Activated CD8-positive, alpha-beta memory T cell treated with anti-CD3 and anti-CD28 coated beads for 4 hours (primary cell): ENCODE measurements at places on chromosomes 1 and 21.

DNA sequence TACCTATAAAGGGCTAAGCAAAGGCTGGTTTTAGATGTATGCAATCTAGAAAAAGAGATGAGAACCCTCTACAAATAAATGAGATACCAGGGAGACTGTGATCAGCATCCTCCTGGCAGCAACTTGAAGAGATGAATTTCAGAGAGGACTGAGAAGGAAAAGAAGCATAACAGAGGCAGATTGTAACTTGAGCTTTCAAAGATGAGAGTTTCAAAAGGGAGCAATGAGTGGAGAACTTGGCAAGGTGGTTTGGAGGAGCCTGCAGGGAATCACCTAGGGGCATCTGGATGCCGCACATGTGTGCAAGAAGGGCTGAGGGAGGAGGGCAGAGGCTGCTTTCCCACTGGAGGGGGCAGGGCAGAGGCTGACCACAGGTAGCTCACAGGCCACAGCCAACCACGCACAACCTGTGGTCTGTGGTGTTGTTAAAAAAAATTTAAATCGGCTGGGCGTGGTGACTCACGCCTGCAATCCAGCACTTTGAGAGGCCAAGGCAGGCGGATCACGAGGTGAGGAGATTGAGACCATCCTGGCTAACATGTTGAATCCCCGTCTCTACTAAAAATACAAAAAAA lies 50.2 kb downstream of the PCNX2 start:
- DNase-seq, result no peak

- DNase-seq, result no peak
Observed at GRCh38 chr1:85349224-85349623, 72.8 kb upstream of the BCL10 start.

GRCh38 chr1:230693221-230693620 lies 20.7 kb downstream of the AGT start:
- DNase-seq, result no peak

DNA sequence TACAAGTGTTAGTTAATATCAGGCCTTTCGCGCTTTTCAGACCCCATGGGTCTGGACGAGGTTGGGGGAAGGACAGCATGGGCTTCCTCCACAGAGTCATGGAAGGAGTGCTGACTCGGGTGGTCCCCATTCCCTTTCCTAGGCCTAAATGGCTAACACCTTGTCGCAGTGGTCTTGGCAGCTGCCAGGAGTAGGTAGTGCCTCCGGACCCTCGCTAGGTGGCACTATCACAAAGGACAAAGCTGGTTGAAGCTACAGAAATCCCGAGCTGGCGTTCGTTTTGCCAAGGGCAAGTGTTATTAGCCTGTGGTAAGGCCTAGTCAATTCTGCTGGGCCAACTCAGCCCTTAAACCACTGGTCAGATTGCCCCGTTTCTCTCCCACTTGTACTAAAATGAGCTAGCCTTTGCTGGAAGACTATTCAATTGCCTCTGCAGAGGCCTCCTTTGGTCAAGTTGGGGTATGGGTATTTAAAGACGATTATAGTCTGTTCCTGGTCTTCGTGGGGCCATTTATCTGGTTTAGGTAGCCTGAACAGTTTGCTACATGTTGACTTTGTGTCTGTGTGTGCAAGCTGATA lies 1.1 kb upstream of the UBE2Q1 start:
- peak; percentile 58 for DNase-seq

DNA sequence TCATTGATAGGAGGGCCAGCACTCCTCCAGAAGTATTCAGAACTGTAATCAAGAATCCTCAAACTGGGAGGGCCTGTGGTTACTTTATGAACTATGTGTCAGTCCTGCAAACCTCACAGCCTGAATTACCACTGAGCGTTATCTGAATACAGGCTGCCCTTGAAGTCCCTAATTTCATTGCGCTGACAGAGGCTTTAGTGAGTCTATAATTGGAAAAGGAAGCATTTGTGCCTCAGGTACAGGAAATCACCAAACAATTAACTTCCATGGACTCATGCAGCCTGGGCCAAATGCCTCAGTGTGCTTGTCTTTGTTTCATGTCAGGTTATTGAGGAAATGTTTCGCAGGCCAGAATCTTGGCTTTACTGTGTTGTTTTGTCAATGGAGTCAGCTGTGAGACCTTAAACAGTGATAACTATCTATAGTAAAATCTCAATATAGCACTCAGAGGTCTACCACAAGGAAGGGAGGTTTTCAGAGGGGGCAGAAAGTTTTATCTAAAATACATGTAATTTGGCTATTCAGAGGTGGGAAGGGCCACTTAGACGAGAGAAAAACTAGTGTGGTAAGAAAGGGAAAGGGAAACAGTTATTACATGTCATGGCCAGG lies 32.9 kb upstream of the DOCK7 start:
- DNase-seq, result no peak

- DNase-seq, result no peak
Observed at GRCh38 chr1:61797045-61797755, 54.9 kb downstream of the PATJ start.

GRCh38 chr1:39269791-39270342 lies 65.4 kb downstream of the MACF1 start:
- no peak for DNase-seq

GRCh38 chr1:22491995-22492715 lies 40.5 kb downstream of the ZBTB40 start:
- DNase-seq, result no peak

DNA sequence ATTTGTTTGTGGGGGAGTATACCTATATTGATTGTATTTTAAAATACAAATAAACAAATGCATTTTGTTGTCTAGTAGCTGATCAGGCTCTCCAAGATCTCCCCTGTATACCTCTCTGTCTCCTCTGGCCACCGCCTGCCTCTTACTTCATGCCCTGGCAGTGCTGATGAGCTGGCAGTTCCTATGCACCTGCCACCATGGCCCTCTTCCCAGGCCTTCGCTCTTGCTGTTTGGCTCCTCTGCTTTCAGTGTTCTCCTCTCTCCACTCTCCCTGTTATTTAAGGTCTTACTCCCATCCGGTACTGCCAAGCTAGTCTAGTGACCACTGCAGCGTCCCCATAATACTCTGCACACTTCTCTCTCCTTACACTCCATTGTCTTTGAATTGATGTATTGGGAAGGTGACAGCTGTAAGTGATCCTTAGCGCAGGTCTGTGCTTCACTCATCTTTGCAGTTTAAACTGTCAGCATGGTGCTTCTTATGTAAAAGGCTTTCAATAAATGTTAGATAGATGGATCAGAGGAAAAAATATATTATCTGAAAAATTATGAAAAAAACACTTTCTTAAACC lies 88.1 kb upstream of the ATP1A1 start:
- DNase-seq, result no peak

- DNase-seq, result no peak
Observed at GRCh38 chr1:3134381-3135072, 65.5 kb downstream of the PRDM16 start.

- no peak for DNase-seq
Observed at GRCh38 chr1:217734973-217735372, 103.8 kb downstream of the SPATA17 start.

DNA sequence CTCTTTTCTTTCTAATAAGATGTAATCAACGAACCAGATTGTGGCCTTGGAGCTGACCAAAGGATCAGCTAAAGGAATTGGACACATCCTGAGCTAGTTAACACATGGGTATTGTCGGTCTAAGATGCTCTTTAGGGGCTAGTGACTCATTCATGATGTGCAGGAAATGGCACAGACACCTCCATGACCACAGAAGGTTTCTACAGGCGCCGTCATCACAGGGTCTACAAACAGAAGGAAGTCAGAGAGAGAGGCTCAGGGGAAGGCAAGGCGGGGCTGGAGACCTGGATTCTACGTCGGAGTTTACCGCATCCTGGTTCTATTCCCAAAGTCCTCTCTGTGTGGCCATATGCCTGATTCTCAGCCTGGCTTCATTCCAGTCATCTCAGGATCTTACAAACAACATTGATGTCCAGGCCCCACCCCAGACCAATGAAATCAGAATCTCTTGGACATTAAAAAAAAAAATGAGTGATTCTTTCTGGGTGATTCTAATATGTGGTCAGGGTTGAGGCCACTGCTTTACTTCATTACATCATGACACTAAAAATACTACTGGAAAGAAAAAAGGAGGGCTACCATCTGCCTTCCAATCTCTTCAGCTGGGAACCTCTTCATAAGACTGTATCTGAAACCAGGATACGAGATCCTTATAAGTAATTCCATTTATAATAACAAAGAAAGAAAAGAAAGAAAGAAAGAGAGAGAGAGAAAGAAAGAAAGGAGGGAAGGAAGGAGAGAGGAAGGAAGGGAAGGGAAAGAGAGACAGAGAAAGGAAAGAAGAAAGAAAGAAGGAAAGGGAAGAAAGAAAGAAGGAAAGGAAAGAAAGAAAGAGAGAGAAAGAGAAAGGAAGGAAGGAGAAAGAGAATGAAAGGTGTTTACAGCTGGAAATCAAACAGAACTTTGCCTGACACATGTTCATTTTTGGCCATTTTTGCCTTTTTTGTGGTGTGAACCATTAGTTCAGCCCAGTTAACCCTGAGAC lies 11.6 kb upstream of the KCNJ15 start:
- DNase-seq, result peak; percentile 36

GRCh38 chr1:115714572-115715141 lies 53.9 kb downstream of the CASQ2 start:
- no peak for DNase-seq

- no peak for DNase-seq
Observed at GRCh38 chr1:175364424-175365076, 172.0 kb upstream of the KIAA0040 start.

GRCh38 chr1:84406346-84406861 lies 8.1 kb downstream of the DNASE2B start:
- no peak for DNase-seq

DNA sequence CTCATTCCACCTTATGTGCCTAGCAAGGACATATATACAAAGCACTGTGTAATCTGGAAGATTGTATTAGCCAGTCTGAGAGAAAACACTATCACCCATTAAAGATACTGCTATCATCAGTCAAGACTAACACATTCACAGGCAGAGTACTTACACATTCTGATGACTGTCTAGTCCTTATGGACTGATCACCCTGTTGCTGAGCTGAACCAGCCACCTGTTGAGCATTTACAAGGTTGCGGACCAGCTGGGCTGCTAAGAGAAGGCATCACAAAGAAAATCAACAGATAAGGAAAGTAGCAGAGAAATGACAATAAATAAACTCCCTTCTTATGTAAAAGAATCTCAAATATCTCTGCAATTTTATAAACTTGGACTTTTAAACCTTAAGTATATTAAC lies 30.8 kb downstream of the PRPF38A start:
- no peak for DNase-seq

DNA sequence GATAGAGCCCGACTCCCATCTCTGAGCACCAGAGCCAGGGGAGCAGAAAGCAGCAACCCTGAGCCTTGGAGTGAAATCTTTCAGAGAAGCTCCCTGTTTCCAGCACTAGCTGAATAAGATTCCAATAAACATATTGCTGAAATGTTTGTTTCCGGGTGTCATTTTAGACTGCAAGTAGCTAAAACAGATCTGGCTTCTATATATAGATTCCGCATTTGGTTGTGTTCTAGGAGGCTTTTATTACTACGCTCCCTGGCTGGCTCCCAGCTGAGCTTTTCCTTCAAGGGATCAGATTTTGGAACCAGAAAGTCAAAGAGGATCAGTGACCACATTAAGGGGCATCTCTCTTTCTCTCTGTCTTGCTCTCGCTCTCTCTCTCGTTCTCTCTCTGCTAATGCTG lies 88.2 kb downstream of the PAPPA2 start:
- no peak for DNase-seq

GRCh38 chr1:236558081-236558480 lies 34.3 kb downstream of the LGALS8 start:
- DNase-seq, result no peak

- no peak for DNase-seq
Observed at GRCh38 chr1:205783904-205784303, 8.6 kb upstream of the RAB29 start.

GRCh38 chr1:22662318-22662717 lies 9.3 kb downstream of the C1QB start:
- DNase-seq, result no peak

- no peak for DNase-seq
Observed at GRCh38 chr1:218785928-218786327, 387.8 kb upstream of the LYPLAL1 start.

DNA sequence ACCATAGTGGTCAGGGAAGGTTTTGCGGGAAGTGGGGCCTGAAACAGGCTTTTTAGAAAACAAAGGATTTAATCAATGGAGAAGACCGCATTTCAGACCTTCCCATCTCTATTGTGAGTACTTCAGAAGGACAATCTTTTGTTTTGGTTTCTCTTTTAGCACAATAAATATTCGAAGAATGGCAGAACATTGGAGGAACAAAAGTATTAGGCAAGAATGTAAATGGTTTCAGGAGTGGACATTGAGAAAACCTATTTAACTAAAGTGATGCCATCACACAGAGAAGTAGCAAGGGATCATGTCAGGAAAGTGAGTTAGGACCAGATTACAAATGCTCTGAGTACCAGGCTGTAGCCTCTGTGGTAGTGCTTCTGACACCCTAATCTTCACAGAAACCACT lies 26.8 kb upstream of the UBE2U start:
- DNase-seq, result no peak

DNA sequence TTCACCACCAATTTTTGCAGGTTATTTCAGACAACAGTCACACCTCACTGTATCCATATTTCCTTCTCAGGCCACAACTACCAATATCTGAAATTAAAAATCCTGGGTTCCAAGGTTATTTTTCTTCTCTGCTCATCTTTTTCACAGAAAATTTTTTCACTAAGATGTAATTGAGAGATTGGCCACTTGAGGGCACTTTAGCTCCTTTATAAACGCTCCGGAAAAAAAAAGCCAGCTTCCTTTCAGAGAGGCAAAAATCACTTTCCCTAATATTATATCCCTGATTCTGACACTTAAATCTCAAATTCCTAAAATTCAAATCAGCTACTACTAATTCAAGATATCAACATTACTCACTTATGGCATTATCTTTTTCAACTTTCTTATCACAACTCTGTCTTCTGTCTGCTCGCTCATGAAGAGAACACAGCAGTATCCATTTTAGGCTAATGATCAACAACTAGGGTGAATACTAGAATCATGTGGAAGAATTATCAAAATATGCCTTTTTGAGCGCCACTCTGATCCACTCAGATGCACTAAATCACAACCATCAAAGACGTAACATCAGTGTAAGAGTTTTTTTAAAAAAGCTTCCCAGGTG lies 101.4 kb upstream of the RGS1 start:
- DNase-seq, result no peak

GRCh38 chr1:40232444-40232843 lies 15.3 kb upstream of the TMCO2 start:
- DNase-seq, result no peak

DNA sequence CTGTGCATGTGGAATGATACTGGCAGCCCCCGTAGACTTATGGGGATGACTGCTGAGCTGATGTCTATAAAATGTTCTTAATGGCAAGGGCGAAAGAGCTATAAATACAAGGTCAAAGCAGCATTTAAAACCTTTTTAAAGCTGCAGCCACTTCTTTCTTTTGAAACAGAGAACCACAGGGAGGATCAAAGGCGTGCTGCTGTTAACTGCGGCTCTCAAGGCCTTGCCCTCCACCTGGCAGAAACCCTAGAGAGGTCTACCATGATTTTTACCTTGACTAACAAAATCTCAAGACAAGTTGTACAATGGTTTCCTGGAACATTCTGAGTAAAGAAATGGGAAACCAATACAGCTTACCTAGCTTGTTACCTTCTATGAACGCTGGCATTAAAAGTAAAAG lies 89.7 kb downstream of the SLC45A1 start:
- DNase-seq, result no peak

GRCh38 chr1:40316595-40317393 lies at the start of gene COL9A2:
Gene COL9A2, minus strand, starts transcription at chr1:40317286. Its CDS starts 89 bp downstream, at chr1:40317197.
- no peak for DNase-seq
